ENCODE measurements at places on chromosomes 7 and 10.
A peak's percentile ranks its signal among the peaks of the same experiment; 100 is the strongest.

DNA sequence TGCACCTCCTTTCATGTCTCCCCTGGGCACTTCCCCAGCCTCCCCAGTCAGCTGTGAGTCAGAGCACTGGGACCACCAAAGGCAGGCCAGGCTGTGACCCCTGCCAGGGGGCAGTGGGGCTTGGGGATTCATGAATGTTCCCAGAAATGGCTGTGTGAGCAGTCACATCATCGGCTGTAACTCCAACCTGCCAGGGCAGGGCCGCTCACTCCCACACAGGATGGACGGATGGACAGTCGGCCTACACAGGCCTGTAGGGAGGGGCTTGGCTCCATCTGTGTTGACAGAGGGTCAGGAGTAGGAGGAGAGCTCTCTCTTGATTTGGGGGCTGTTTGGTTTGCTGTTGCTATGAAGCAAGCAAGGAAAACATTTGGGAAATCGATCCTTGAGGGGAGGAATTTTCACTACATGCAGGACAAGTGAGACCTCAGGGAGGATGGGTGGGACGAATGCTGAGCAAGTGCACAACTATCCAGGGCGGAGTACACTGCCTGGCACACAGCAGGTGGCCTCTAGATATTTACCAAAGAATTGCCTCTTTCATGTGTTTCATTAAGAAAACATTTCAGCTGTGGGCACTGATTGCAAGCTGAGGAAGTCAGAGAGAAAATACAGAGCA, 2.9 kb upstream of the IGFBP1 start:
- DNase-seq = no peak

DNA sequence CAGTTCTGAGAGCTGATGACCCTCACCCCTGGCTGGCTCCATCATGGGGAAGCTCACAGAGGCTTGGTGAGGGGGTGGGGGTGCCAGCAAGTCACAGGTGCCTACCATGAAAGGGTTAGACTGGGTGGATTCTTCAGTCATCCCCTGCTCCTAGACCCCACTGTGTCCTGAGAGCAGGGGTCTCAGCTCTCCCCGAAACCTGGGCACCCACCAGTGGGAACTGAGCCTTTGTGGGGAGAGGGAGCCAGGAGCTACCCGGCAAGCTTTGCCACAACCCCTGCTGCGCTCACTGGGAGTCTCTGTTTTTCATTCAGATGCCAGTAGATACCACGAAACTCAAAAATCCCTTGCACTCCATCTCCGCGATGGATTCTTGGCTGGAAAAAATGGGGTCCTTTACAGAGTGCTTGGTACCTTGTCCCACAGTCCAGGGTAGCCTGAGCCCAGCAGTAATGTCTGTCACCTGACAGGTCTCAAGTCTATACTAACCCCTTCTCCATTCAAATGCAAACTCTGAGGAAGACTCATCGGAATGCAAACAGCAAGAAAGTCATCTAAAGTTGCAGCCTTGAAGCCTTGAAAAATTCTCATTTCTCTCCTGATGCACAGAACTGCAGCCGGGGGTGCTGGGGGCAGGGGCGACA, 48.9 kb upstream of the ENO4 start:
- DNase-seq = no peak

DNA sequence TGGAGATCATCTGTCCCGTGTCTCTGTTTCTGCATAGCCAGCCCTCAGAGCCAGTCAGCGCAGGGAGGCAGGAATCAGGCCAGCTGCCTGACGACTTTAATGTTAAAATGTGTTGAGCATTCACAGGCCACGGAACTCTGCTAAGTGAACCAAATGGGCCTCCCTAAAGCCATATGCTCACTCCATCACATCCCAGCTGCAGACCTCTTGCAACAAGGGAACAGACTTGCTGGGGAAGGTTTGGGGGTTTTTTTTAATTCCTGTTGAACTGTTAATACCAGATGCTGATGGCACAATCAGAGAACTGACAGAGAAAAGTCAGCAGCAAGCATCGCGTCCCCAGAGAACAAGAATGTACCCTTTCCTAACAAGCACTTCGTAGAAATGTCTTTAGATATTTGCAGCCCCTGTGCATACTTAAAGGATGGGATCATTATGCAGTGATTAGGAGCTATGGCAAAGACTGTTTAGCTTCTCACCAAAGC, 900.4 kb upstream of the AUTS2 start:
- no peak for DNase-seq

DNA sequence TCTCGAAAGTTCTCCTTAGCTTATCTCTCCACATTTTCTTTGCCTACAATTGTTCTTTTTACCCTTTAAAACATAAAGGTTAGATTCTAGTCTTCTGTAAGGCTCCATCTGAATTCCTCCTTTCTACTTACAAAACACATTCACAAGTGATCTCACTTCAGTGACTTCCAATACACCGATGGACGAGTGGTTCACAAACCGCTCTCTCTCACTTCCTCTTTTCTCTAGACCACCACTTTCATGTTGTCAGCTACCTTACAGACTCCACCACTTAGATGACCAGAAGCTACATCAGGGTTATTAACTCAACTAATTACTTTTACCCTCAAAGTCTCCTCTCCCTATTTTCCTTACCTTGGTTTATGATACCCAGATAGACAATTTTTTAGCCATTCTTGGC, 11.8 kb downstream of the MET start:
- DNase-seq = no peak

DNA sequence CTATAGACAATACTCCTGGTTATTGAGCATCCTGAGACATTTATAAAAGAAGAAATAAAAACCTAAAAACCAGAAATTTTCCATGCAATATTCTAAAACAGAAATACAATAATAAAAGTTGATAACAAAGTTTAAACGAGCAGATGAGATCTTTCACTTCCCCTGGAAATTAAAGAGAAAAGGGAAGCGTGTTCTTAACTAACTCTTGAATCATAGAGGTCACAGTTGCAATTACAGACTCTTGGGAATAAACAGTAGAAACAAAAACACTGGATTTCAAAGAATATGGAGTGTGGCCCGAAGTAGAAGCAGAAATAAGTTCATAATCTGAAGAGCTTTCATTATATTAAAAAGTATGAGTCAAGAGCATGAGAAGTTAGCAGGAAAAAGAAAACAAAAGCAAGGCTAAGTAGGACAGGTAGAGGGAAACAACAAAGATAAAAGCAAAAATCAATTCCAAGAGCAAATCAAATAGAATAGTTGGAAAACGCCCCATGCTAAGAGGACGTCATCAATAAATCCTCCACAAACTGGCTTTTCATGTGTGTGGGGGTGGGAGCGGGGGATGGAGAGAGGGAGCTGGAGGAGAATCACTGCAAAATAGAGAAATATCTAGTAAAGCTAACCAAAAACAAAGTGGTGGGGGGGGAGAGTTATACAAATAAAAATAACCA, 55.2 kb upstream of the C10orf71 start:
- DNase-seq = no peak

GRCh38 chr7:142697270-142697669, 52.0 kb upstream of the PRSS1 start:
- no peak for DNase-seq

DNA sequence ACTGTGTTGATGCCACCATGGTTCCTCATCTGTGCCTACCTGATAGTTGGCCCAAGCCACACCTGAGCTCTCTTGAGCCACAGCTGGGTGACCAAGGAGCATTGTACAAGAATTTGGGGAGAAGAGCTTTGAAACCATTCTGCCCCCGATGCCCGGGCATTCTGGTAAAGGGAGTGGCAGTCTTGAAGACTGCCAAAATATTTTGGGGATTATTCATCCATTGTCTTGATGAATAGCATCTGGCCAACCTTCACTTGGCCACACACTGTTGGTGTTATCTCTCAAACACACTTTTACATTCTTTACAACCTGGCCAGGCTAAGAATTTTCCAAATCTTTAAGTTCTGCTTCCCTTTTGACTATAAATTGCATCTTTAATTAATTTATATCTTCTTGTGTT, 113.1 kb upstream of the PCBD1 start:
- no peak for DNase-seq

GRCh38 chr7:2805213-2805944, 38.7 kb downstream of the GNA12 start:
- no peak for DNase-seq

DNA sequence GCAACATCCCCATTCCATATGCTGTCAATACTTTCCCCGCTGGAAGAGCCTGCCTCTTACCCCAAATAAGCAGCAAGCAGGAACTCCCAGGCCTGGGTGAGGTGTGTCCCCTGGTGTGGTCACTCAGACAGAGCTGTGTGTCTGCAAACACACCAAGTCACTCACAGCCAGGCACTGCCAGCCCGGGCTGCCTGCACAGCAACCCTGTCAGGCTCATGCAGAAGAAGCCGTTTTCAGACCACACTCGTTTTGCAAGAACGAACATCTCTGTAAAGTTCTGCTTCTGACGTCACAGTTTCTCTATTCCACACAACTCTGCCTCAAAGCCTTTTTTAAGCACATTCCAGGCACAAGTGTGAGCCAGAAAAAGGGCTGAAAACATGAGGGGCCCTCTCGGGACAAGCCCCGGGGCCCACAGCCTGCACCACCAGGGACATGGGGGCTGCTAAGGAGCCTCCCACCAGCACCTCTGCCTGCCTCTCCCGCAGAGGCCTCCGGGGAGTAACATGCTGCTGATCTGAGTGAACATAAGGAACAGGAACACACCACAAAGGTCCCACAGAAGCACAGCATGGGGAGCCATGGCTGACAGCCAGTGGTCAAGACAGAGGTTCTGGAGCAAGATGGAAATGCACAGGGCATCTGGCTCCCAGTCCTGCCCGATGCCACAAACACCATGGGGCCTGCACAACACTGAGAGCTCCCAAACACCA, 11.4 kb downstream of the PTPRN2 start:
- DNase-seq = no peak

- DNase-seq = no peak
Observed at GRCh38 chr7:64300641-64301405, 12.9 kb upstream of the ZNF736 start.

DNA sequence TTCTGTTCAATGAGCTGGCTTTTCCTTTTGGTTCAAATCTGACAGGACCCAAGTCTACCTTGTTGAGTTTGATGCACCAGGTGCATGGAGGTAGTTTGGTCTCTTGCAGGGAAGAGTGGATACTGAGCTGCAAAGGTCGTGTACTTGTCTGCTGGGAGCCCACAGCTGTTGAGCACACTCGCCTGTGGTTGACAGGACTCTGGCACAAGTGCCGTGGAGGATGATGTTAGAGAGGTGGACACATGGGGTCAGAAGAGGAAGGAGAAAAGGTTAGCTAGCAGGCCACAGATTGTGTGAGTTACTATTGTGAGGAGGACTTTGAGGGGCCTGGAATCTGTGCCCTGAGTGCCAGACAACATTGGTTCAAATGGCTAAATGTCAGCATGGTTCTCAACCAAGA, 197.3 kb downstream of the CREB5 start:
- DNase-seq = no peak

- no peak for DNase-seq
Observed at GRCh38 chr10:75955973-75956502, 524.6 kb downstream of the LRMDA start.

- no peak for DNase-seq
Observed at GRCh38 chr7:155872678-155873369, 60.6 kb upstream of the SHH start.

DNA sequence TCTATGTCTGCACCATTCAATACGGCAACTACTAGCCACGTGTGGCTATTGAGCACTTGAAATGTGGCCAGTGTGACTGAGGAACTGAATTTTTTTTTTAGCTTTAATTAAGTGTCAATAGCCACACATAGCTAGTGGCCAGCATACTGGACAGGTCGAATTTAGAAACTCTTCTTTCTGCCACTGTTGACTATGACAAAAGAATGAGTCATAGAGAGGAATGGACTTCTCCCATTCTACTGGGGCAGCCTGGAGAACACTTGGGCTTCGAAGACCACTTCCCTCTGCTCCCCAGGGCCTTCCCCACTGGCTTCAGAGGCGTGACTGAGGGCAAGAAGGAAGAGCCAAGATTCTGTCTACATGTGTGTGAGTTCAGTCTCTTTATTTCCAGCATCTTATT, 137.5 kb downstream of the SNX10 start:
- no peak for DNase-seq

GRCh38 chr7:12706900-12707536, 19.6 kb downstream of the ARL4A start:
- DNase-seq = peak; percentile 37

DNA sequence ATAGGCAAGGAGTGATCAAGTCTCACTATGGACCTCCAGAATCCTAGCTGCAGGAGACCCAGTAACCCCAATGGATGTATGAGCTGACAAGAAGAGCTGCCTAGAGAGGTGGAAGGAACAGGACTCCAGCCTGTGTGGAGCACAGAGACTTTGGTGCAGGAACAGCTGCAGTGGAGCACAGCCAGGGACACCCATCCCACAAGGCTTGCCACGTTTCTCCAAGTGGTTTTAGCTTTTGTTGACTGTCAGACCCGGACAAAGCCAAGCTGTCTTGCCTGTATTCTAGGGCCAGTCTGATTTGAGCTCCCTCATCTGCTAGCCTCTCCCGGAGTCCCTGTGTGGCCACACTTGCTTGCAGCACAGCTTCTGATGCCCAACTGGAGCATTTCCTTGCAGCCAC, 224.7 kb downstream of the CHRM2 start:
- DNase-seq = no peak

- no peak for DNase-seq
Observed at GRCh38 chr10:86113501-86113900, 253.1 kb downstream of the GRID1 start.

DNA sequence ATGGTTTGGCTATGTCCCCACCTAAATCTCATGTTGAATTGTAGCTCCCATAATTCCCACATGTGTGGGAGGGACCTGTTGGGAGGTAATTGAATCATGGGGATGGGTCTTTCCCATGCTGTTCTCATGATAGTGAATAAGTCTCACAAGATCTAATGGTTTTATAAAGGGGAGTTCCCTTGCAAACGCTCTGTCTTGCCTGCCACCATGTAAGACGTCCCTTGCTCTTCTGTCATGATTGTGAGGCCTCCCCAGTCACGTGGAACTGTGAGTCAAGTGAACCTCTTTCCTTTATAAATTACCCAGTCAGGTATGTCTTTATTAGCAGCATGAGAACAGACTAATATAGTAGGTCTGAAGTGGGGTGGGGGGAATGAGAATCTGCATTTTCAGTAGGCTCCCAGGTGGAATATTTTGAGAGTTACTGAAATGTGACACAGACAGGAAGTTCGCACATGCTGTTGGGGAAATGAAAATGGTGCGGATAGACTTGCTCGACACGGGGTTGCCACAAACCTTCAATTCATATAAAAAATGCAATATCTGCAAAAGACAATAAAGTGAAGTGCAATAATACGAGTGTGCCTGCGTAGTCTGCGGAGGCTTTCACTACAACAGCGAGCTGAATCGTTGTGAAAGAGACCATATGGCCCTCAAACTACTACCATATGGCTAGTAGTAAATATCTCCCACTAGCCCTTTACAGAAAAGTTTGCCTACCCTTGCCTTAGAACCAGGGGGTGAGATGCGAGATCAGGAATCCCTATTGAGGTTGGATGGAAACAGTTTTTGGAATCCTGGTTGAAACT, 166.1 kb downstream of the GRK5 start:
- DNase-seq = no peak

- peak; percentile 63 for DNase-seq
Observed at GRCh38 chr10:3197348-3198003, 24.9 kb upstream of the PITRM1 start.

- DNase-seq = peak; percentile 20
Observed at GRCh38 chr10:113680190-113681111, 739 bp downstream of the CASP7 start.

- peak; percentile 8 for DNase-seq
Observed at GRCh38 chr7:55970978-55971377, 6.6 kb downstream of the NIPSNAP2 start.
